Stimulated activated CD4-positive, alpha-beta T cell treated with anti-CD3 and anti-CD28 coated beads, Interleukin-12 subunit alpha, Interleukin-12 subunit beta, amount 100 ng/mL, for 24 hours (primary cell): ENCODE measurements at places on chromosomes 5 and 9.

- no peak for DNase-seq
These were observed 66.0 kb downstream of the FRMD3 start for GRCh38 chr9:83472221-83472665.

DNA sequence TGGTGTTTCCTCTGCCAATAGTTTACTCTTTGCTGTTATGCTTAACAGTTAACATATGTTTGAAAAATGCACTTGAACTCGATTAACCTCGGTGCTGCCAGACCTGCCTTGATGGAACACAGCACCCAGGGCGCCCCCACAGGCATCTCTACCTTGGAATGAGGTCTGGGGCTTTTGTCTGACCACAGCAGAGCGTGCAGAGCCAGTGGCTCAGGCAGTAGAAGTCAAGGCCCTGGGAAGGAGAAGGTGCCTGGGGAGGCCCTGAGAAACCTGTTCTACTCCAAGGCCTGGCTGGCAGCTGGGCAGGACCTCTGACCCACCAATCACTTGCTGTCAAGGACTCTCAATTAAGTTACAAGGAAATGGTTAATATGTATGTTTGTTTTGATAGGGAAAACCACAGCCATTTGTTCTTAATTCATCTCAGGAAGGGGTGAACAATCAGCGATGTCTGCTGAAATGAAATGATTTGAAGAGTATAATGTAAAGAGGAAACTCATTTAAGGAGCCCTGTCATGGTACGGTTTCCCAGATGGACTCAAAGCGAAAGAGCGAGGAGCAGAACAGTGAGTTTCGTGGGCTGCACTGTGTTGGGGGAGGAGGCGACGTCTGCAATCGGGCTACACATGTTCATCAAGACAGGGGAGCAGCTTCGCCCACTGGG is 21.9 kb downstream of the MACROH2A1 start:
- DNase-seq = no peak

GRCh38 chr5:137438932-137439331 is 60.2 kb downstream of the SPOCK1 start:
- no peak for DNase-seq

DNA sequence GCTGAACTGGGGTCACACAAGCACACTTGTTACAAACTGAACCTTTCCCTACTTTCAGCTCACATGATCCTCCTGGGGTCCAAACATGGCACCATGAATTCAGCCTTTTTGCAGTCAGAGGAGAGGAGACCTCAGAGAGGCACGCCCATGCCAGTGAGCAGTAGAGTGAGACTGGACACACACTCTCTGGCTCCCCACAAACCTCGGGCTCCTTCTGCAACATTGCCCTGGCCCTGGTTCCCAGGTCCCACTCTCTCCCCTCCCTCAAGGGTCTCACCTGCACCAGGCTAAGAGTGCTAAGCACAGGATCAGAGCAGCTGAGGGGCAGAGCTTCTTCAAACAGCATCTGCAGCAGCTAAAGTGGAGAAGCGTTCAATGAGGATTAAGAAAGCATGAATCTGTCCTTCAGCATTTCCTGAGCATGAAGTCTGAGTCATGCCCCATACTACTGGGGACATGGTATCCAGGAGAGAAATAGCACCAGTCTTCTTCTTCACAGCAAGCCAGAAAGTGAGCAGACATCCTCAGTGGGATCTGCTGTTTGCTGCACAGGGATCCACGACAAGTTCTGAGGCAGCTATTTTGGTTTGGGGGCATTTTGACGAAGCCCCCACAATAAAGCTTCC is 27.2 kb downstream of the SLC35A4 start:
- no peak for DNase-seq

DNA sequence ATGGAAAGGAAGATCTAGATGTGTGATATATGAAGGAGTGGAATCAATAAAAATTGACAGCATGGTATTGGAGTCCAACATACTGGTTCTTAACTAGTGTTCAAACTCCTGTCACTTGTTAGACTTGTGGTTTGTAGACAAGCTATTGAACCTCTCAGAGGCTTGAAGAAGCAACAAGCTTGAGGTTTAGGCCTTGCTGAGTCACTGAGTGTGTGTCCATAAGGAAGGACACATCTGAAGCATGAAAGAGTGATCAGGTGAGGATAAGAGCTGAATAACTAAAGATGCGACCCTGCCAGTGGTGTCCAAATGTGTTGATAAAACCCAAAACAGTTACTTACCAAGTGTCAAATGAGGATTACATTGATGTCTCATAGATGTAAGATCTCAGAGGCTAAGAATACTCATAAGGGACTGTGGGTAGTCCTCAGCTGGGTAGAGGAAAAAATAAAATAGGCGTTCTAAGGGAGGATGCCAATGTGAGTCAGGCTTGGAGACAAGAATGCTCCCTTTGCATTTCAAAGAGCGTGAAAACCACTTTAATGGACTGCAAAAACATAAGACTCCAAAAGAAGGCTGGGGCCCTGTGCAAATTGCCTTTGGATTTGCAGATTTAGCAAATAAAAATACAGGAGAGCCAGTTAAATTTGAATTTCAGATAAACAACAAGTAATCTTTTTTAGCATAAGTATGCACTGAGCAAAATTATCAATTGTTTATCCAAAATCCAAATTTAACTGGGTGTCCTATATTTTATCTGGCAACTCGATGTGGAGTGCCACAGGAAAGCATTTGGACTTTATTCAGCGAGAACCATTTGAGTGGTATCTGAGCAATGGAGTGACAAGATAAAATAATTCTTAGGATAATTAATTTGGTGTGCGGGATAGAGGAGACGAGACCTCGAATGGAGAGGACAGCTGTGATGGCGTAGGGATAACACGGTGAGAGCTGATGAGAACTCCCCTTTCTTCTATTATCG is 757.3 kb upstream of the WWC1 start:
- no peak for DNase-seq

DNA sequence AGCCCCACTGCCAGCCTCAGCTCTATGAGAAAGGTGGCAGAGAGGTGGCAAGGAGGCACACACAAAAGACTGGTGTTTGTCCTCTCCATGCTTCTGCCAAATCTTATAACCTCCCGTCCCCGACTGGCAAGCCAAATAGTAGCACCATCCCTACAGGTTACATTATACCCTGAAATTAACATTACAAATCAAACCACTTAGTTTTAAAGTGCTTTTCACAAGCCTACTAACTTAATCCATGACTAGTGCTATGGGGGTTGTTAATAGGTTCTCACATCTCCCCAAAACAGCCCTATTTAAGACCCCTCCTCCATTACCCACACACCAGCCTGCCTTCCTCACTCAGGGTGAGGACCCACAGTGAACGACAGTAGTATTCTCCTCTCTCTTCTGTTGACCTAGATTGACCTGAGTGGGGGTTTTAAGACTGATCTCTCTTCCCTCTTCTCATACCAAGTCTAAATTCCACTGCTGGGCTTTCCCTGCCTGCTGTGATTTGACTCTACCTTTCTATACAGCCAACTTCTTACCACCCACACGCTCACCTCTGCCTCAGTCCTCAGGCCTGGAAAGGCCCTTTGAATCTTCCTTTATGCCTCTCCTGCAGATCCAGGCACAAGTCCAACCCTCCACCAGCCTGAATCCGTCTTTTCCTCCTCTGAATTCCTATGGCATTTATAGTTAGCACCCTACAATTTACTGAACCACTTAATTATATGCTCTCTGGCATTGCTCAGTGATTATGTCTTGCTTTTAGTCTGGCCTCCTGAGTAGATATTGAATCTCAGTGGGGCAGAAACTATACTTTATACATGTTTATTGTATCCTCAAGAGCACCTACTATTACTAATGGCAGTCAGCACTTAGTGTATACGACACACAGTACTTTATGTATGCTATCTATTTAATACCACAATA is 116.1 kb downstream of the TMEM174 start:
- no peak for DNase-seq

DNA sequence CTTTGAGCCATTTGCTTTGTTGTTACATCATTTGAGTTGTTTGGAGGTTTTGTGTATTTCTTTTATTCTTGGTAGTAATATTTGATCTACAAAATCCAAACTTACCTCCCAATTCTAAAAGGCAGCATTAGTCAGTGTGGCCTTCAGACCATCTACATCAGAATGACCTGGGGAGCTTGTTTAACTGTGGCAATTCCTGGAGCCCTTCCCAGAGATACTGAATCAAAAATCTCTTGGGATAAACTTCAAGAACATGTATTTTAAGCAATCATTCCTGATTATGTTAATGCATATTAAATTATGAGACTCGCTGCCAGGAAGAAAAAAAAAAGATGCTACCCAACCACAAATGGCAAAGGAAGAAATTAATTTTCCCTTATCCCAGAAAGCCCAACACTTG is 268.9 kb upstream of the PDE4D start:
- no peak for DNase-seq
